ENCODE measurements at places on chromosomes 12 and 14.

DNA sequence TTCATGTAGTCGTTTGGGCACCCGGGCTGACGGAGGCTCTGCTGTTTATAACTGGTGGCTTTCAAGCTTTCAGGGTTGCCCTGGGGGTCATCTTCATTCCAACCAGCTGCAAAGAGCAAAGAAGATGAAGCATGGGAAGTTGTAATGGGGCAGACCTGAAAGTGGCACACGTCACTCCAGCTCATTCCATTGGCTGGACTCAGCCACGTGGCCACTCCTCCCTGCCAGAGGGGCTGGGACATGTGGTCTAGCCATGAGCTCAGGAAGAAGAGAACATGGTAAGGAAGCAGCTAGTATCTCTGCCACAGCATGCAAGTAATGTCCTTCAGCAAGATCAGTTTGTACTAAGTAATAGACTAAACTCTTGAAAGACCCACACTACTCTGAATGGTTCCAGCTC, 51.7 kb upstream of the FERMT2 start:
- H3K36me3 ChIP-seq: no peaks in the 10 kb centered on the region
- no peak for DNase-seq
- peaks cover 2% of the 10 kb centered on the region for H3K4me1 ChIP-seq
- H3K27me3 ChIP-seq: no peaks in the 10 kb centered on the region

GRCh38 chr12:105084251-105085250, at the start of gene ALDH1L2:
TSS of gene ALDH1L2 (minus strand) at chr12:105084458. CDS start at chr12:105084436, 22 bp downstream.
- DNase-seq: peak; percentile 72
- no peaks in the 10 kb centered on the region for H3K27me3 ChIP-seq
- no peaks in the 10 kb centered on the region for H3K4me1 ChIP-seq

DNA sequence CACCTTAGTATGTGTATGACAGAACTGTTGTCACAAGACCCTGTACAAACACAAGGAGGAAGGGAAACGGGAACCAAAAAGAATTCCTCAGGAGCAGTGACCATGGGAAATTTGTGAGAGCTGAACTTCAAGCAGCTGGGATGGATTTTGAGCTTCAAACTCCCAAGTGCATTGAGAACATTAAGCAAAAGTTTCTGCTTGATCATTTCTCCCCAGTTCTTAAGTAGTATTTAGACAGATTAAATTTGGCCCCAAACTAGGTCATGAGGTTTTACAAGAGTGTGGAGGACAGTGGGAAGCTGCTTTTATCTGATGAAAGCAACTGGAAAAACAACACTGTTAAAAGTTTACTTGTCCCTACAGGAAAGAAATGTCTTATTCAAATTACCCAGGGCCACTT, 206.0 kb upstream of the DCN start:
- no peak overlapping the region for H3K27ac ChIP-seq
- no peaks in the 10 kb centered on the region for H3K27me3 ChIP-seq
- H3K4me1 ChIP-seq: no peaks in the 10 kb centered on the region
- no peaks in the 10 kb centered on the region for H3K36me3 ChIP-seq

- H3K4me1 ChIP-seq: no peaks in the 10 kb centered on the region
- no peaks in the 10 kb centered on the region for H3K36me3 ChIP-seq
- no peak overlapping the region for H3K4me3 ChIP-seq
- no peak overlapping the region for H3K27ac ChIP-seq
- H3K27me3 ChIP-seq: no peaks in the 10 kb centered on the region
Measured at GRCh38 chr12:116609319-116610114, 50.3 kb downstream of the MAP1LC3B2 start.

DNA sequence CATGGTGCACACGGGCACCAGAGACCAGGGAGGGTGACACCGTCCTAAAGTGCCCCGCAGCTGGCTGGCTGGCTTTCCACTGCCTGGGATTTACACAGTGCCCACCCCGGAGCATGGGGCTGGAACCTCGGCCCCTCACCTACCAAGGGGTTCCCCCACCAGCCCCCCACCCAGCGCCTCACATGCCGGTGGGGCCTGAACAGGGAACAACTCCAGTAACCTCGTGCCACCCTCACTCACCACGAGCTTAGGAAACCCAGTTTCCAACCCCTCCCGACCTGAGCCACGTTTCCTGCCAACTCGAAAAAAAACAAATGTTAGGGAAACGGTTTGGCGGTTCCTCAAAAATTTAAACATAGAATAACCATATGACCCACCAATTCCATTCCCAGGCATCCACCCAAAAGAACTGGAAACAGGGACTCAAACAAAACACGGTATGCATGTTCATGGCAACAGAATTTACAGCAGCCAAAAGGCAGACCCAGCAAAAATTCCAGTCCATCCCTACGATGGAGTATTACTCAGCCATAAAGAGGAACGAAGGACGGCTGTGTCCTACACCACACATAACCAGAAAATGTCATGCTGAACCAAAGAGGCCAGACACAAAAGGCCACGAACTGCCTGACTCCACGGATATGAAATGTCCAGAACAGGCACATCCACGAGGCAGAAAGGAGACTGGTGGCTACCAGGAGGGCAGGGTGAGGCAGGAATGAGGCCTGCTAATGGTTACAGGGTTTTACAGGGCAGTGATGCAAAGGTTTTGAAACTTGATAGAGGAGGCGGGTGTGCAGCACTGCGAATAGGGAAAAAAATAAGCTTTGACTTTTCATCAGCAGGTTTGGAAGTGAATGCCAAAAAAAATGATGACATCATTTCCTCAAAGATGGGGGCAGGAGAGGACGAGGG, 68.9 kb downstream of the NCOR2 start:
- no peaks in the 10 kb centered on the region for H3K4me1 ChIP-seq
- no peaks in the 10 kb centered on the region for H3K36me3 ChIP-seq
- DNase-seq: no peak
- H3K4me3 ChIP-seq: no peak overlapping the region

DNA sequence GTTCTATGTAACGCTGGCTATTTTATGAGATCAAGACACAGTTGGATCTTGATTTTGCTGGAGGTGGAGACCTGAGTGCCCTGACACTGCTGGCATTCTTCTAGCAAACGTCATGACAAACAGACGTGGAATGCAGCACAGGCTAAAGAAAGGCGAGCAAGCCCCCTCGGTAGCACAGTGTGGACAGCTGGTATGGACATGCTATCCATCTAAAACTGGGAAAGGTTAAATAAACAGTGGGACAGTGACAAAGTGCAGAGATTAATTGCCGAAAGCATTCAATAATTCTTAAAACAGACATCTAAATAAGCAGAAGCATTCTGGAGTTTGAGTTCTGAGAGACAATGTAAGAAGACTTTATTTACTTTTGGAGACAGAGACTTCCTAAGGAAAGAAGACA, 237.2 kb downstream of the FBXL14 start:
- no peak overlapping the region for H3K4me3 ChIP-seq
- no peaks in the 10 kb centered on the region for H3K27me3 ChIP-seq
- no peak overlapping the region for H3K27ac ChIP-seq
- H3K4me1 ChIP-seq: peaks cover 9% of the 10 kb centered on the region
- DNase-seq: no peak

- H3K4me1 ChIP-seq: no peaks in the 10 kb centered on the region
- H3K27me3 ChIP-seq: no peaks in the 10 kb centered on the region
- no peak overlapping the region for H3K4me3 ChIP-seq
- H3K36me3 ChIP-seq: no peaks in the 10 kb centered on the region
Measured at GRCh38 chr14:90678420-90678819, 137.8 kb downstream of the TTC7B start.

- no peaks in the 10 kb centered on the region for H3K27me3 ChIP-seq
- H3K4me1 ChIP-seq: no peaks in the 10 kb centered on the region
- H3K4me3 ChIP-seq: no peak overlapping the region
- no peak for DNase-seq
Measured at GRCh38 chr12:77681726-77682125, 149.0 kb upstream of the NAV3 start.

GRCh38 chr12:27672051-27672450, 24.2 kb upstream of the REP15 start:
- H3K4me1 ChIP-seq: no peaks in the 10 kb centered on the region
- H3K36me3 ChIP-seq: peaks cover 32% of the 10 kb centered on the region
- no peak overlapping the region for H3K27ac ChIP-seq
- H3K4me3 ChIP-seq: no peak overlapping the region

DNA sequence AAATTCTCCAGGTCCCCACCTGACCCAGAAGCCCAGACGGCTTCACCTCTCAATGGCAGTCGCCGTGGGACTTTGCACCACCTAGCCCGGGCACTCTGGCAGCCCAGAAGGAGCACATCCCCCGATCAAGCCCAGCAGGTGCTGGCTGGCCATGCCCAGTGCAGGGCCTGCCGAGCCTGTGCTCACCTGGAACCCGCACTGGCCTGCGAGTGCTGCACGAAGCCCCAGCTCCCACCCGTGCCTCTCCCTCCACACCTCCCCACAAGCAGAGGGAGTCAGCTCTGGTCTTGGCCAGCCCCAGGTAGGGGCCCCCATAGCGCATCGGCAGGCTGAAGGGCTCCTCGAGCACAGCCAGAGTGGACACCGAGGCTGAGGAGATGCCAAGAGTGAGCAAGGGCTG, 144.5 kb downstream of the NUBPL start:
- no peak for DNase-seq
- no peaks in the 10 kb centered on the region for H3K4me1 ChIP-seq
- no peaks in the 10 kb centered on the region for H3K36me3 ChIP-seq
- H3K4me3 ChIP-seq: no peak overlapping the region

DNA sequence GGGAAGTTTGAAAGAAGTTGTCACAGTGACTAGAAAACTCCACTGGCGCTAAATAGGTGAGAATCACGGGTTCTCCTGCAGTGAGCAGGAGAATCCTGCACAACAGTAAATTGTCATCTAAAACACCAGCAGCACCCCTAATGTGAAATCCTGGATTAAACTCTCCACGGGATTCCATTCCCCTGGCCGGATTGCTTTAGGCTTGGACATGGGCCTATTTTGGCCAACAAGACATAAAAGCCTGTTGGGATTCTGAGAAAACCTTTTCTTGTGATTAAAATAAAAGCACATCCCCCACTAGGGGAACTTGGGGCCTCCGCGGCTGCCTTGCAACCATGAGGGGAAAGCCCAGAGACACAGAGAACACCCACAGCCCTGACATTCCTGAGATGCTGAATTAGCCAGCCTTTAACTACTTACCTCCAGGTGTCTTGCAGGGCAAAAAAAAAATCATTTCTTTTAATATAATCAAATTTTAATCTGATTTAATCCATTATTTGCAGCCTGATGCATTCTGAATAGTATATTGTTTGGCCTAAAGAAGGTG, 21.0 kb upstream of the TSPAN11 start:
- no peak overlapping the region for H3K27ac ChIP-seq
- no peak for DNase-seq
- H3K27me3 ChIP-seq: no peaks in the 10 kb centered on the region
- H3K4me1 ChIP-seq: no peaks in the 10 kb centered on the region
- no peak overlapping the region for H3K4me3 ChIP-seq

GRCh38 chr12:54002278-54002914, 2.4 kb downstream of the HOXC9 start:
- no peak overlapping the region for H3K27ac ChIP-seq
- no peaks in the 10 kb centered on the region for H3K36me3 ChIP-seq
- peaks cover 13% of the 10 kb centered on the region for H3K4me1 ChIP-seq
- no peak overlapping the region for H3K4me3 ChIP-seq
- no peak for DNase-seq

GRCh38 chr14:98769326-98769725, 502.7 kb downstream of the BCL11B start:
- no peak for DNase-seq
- H3K36me3 ChIP-seq: no peaks in the 10 kb centered on the region
- H3K27ac ChIP-seq: no peak overlapping the region
- H3K27me3 ChIP-seq: no peaks in the 10 kb centered on the region

DNA sequence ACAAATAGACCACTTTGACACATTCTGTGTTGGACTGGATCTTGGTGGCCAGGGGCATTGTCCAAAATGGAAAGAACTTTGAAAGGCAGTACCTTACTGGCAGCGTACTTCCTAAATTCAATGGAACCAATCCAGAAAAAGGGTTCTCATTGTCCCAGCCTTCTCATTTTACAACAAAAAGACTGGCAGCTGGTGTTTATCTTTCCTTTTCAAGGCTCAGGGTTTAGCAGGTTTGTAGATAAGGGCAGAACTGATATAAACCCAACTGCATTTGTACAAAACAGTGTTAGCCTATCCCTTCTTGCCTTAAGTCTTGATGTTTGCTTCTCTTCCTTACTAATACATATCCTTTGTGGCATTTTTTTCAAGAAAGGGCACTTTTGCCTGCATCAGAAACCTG, 7.7 kb downstream of the THAP2 start:
- DNase-seq: no peak
- H3K27me3 ChIP-seq: no peaks in the 10 kb centered on the region
- H3K36me3 ChIP-seq: no peaks in the 10 kb centered on the region
- no peaks in the 10 kb centered on the region for H3K4me1 ChIP-seq
- H3K4me3 ChIP-seq: no peak overlapping the region
- H3K27ac ChIP-seq: no peak overlapping the region

DNA sequence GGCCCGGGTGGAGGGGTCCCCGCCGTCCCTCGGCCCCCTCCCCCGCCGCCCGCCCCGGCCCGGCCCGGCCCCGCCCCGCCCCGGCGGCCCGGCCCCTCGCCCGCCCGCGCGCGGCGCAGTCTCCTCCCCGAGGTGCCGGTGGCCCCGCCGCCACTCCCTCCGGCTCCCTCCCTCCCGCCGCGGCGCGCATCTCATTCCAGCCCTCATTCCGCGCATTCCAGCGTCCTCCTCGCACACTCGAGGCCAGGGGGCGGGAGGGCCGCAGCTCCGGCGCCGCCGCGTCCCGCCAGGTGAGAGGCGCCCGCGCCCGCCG, at the start of gene TEAD4:
TEAD4 (plus strand) TSS at position 206 of the 313 bp plus-strand sequence.
- H3K36me3 ChIP-seq: no peaks in the 10 kb centered on the region
- peak within 1 kb of the TSS; percentile 64 for H3K4me3 ChIP-seq
- peaks cover 13% of the 10 kb centered on the region for H3K4me1 ChIP-seq
- peaks cover 7% of the 10 kb centered on the region for H3K27me3 ChIP-seq
- peak within 1 kb of the TSS; percentile 56 for H3K27ac ChIP-seq

GRCh38 chr14:94907626-94908261, 137.8 kb upstream of the GSC start:
- no peaks in the 10 kb centered on the region for H3K27me3 ChIP-seq
- no peak for DNase-seq
- H3K4me3 ChIP-seq: no peak overlapping the region
- H3K36me3 ChIP-seq: no peaks in the 10 kb centered on the region
- H3K27ac ChIP-seq: no peak overlapping the region
- H3K4me1 ChIP-seq: no peaks in the 10 kb centered on the region

GRCh38 chr14:22900081-22900799, 17.2 kb downstream of the REM2 start:
- peaks cover 17% of the 10 kb centered on the region for H3K4me1 ChIP-seq
- DNase-seq: peak; percentile 77
- no peaks in the 10 kb centered on the region for H3K27me3 ChIP-seq
- H3K27ac ChIP-seq: no peak overlapping the region
- H3K36me3 ChIP-seq: peaks cover 35% of the 10 kb centered on the region
- H3K4me3 ChIP-seq: no peak overlapping the region

DNA sequence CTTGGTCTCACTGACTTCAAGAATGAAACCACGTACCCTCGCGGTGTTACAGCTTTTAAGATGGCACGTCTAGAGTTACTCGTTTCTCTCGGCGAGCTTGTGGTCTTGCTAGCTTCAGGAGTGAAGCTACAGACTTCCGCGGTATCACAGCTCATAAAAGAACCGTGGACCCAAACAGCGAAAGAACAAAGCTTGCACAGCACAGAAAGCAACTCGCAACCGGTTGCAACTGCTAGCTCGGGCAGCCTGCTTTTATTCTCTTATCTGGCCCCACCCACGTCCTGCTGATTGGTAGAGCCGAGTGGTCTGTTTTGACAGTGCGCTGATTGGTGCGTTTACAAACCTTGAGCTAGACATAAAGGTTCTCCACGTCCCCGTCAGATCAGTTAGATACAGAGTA, 4.2 kb upstream of the CLEC4C start:
- no peaks in the 10 kb centered on the region for H3K27me3 ChIP-seq
- no peaks in the 10 kb centered on the region for H3K4me1 ChIP-seq
- no peak overlapping the region for H3K4me3 ChIP-seq
- H3K27ac ChIP-seq: no peak overlapping the region
- no peak for DNase-seq

Data from liver (tissue), 10 donors.